ENCODE measurements at places on chromosomes 5 and 9.
A peak's percentile ranks its signal among the peaks of the same experiment; 100 is the strongest.

DNA sequence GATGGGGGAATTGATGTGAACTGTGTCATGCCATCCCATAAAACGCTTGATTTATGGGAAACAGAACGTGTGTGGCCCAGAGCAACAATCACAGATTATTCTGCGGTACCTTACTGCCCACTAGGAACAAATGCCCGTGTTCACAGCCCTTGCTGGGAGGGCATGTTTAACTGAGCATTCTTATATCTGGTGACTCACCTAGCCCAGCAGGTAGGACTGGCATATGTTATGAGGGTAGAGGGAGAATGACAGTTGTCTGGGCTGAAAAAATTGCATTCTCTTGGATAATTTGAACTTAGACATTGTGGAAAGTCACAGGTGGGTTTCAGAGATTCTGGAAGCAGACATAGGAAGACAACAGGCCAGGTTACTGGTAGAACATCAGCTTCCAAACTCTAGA is 460.6 kb downstream of the DMRT2 start:
- DNase-seq: no peak

- DNase-seq: no peak
These were observed 49.2 kb downstream of the KIAA1958 start for GRCh38 chr9:112535811-112536210.

GRCh38 chr5:153985498-153985897 is 53.2 kb downstream of the FAM114A2 start:
- DNase-seq: no peak

- no peak for DNase-seq
These were observed 203.6 kb upstream of the ADRA1B start for GRCh38 chr5:159712672-159713071.

- no peak for DNase-seq
These were observed 7.0 kb downstream of the HDHD3 start for GRCh38 chr9:113369855-113370140.

DNA sequence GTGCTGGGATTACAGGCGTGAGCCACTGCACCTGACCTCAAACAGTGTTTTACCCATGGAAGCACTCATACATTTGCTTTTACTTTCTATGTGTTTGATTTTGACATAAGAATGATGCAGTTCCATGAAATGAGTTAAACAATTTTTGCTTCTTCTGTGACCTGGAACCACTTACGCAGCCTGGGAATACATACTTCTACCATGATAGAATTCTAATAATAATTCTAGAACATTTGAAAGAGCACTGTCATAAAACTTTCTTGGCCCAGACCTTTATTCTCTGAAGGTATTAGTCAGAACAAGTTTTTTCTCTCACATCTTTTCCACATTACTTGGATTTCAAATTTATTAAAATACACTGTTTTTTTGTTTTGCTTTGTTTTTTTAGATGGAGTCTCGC is 25.3 kb upstream of the COL5A1 start:
- DNase-seq: no peak

DNA sequence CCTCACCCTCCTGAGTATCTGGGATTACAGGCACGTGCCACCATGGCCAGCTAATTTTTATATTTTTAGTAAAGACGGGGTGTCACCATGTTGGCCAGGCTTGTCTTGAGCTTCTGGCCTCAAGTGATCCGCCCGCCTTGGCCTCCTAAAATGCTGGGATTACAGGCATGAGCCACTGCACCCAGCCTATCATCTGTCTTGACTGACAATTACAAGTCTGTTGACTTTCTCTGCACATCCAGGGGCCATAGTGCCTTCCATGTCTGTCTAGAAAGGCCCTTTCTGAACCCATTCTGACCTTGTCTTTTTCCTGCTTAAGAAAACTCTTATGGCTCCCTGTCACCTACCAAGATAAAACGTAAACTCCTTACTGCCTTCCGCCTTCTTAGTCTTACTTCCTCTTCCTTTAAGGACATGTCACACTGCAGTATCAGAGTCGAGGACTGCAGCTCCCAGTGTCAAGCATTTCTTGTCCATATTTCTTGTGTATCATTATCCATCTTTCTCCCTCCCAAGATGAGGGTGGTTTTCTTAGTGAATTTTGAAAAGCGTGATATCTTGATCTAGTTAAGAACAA is 49.9 kb upstream of the SHB start:
- no peak for DNase-seq

GRCh38 chr9:35114113-35114839 is 1.4 kb downstream of the ATOSB start:
- peak; percentile 43 for DNase-seq

GRCh38 chr9:117028103-117028858 is 341.2 kb downstream of the TRIM32 start:
- DNase-seq: no peak

GRCh38 chr9:68705531-68706362 is 707 bp downstream of the PIP5K1B start:
- no peak for DNase-seq

DNA sequence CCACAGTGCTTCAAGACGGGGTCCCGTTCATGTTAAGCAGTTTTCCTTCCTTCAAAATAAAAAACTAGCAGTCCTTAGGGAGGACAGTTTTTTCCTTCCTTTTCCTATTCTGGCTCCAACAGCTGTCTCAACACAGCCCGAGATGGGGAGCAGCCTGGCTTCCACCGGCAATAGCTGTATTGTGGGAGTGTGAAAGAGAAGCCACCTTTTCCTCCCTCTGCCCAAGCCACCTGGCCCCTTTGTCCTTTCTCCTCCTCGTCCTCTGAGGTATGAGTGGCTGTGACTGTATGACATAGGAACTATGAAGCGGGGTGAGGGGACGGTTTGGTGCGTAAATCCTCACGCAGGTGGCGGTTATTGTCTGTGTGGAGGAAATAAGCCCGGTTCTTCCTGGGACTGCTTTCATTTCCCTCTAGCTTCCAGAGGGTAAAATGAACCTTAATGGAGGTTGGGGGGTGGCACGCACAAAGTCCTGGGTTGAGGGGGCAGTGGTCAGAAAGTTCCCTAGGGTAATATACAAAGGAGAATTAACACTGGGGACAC is 292.0 kb upstream of the DMRT1 start:
- DNase-seq: no peak

- DNase-seq: no peak
These were observed 2.9 kb upstream of the CNTRL start for GRCh38 chr9:121071756-121072421.

- DNase-seq: no peak
These were observed 14.1 kb upstream of the RPL26L1 start for GRCh38 chr5:172945151-172945550.

DNA sequence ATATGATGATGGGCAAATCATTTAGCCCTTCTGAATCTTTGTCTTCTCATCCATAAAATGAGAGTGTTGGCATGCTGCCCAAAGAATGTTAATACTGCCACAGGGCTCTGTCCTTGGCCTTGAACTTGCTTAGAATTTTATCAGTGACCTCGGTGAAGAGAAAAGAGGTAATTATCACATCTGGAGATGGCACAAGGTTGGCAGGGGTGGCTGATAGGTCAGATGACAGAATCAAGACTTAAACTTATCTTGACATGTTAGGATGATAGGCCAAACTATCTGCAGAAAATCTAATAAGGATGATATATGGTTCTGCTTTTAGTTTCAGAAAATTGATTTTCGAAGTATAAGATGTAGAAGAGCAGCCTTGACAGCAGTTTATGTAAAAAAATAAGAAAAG is 599.1 kb upstream of the CLINT1 start:
- no peak for DNase-seq

- no peak for DNase-seq
These were observed 267.5 kb downstream of the GABRB2 start for GRCh38 chr5:161278739-161279660.

GRCh38 chr5:1161108-1161832 is 40.1 kb upstream of the SLC6A19 start:
- no peak for DNase-seq

DNA sequence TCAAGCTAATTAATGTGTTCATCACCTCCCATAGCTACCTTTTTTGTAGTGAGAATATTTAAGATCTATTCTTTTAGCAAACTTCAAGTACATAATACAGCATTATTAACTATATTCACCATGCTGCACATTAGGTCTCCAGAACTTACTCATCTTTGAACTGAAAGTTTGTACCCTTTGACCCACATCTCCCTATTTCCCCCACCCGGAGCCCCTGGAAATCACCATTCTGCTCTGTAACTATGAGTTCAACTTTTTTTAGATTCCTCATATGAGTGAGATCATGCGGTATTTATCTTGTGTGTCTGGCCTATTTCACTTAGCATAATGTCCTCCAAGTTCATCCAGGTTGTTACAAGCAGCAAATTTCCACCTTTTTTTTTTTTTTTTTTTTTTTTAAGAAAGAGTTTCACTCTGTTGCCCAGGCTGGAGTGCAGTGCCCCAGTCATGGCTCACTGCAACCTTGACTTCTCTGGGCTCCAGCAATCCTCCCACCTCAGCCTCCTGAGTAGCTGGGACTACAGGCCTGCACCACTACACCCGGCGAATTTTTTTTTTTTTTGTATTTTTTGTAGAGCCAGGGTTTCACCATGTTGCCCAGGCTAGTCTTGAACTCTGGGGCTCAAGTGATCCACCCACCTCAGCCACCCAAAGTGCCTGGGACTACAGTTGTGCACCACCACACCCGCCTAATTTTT is 100.4 kb upstream of the SAP30L start:
- no peak for DNase-seq

DNA sequence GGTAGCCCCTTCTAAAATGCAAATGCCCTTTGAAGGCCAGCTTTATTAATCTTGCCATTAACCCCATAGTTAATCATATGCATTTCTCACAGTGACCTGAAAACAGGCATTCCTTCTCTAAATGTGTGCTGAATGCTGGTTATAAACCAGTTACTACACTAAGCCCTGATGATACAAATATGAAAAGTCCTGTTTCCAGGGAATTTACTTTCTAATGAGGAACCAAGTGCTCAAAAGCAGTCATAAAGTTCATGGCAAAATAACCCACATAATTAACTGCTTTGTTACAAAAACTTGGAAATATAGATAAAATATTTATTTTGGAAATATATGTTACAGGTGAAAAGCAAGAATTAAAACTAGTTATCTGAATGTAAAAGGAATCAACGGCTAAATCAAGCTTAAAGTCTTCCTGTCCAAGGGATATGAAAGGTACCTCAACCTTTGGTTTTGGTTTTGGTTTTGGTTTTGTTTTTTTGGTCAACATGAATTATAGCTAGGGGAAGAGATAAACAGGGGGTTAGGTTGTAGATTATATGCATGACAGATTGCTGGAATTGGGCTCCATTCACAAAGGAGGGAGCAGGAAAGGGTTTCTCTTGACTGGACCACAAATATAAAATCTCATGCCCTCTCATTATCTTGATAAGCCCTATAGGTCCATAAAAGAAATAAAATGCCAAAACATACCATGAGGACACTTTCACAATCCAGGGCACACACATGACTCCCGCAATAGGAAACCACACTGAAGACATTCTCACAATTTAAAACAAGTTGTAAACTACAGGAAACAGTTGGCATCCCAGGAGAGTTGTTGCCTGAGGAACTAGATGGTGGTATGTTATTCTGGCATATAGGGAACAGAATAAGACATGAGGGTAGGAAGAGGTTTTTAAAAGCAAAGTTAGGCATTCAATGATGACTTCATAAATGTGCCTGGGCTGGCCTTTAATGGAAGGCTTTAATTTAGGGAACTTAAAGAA is 46.7 kb upstream of the MACIR start:
- DNase-seq: no peak

- no peak for DNase-seq
These were observed 182.7 kb downstream of the SMC2 start for GRCh38 chr9:104276709-104277245.

- DNase-seq: no peak
These were observed 215.8 kb upstream of the TRIM32 start for GRCh38 chr9:116471093-116471906.

GRCh38 chr5:136984772-136985446 is 514.2 kb downstream of the SPOCK1 start:
- no peak for DNase-seq

GRCh38 chr9:112556497-112557442 is 70.1 kb downstream of the KIAA1958 start:
- DNase-seq: no peak

GRCh38 chr9:79165020-79165780 is 406.6 kb upstream of the TLE4 start:
- DNase-seq: no peak

DNA sequence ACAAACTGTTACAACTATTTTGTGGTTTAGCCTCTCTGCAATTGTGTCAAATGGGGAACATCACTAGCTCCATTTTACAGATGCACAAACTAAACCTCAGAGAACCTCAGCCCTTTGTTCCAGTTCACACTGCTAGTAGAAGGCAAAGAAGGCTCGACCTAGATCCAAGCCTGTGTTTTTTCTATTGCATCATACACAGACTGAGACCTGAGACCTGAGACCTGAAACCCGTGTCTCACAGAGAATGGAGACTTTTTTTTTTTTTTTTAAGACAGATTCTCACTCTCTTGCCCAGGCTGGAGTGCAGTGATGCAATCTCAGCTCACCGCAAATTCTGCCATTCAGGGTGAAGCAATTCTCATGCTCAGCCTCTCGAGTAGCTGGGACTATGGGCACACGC is 120.8 kb downstream of the GALNT10 start:
- DNase-seq: no peak

- DNase-seq: no peak
These were observed 5.1 kb upstream of the CCDC192 start for GRCh38 chr5:127697894-127698600.

GRCh38 chr5:146273109-146273508 is 65.5 kb upstream of the POU4F3 start:
- no peak for DNase-seq

GRCh38 chr5:179403426-179404147 is 58.3 kb upstream of the ADAMTS2 start:
- DNase-seq: no peak

DNA sequence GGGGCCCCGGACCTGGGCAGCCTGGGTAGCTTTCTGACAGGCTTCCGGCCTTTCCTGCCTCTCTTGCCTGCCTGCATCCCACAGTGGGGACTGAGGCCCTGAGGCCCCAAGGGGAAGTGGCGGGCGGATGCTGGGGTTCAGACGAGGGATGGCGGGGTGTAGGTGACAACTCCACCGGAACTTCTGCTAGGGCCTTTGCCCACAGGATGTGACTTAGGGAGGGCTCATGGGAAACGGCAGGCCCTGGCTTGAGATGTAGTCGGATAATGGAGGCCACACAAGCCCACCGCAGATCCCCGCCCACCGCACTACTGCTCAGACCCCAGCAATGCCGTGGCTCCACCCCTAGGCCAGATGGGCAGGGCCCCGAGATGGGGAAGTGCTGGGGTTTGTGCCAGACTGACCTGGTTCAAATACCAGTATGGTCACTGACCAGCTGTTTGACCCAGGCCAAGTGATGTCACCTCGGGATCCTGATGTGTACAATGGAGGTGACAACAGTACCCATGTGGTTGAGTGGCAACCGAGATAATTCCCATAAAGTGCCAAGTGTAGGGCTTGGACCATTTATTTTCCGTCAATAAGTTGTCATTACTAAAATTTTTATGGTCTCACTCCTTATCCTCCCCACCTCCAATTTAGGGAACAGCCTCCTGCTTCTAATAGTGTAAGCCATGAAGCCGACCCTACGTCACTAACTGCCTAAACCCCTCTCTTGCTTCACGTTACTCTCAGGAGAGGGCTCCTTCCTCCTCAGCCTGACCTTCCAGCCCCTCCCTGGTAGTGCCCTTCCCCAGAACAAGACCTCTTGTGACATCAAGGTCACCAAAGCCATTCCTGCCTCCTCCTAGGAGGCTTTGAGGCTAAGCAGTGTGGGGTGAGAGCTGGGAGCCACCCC is 2.5 kb upstream of the CDK9 start:
- peak; percentile 54 for DNase-seq
